Anterior cingulate cortex (tissue), 58 donors: ENCODE measurements at places on chromosomes 16 and 17.

- DNase-seq: peak; percentile 60
These were observed 11.4 kb upstream of the TCAP start for GRCh38 chr17:39653662-39654331.

DNA sequence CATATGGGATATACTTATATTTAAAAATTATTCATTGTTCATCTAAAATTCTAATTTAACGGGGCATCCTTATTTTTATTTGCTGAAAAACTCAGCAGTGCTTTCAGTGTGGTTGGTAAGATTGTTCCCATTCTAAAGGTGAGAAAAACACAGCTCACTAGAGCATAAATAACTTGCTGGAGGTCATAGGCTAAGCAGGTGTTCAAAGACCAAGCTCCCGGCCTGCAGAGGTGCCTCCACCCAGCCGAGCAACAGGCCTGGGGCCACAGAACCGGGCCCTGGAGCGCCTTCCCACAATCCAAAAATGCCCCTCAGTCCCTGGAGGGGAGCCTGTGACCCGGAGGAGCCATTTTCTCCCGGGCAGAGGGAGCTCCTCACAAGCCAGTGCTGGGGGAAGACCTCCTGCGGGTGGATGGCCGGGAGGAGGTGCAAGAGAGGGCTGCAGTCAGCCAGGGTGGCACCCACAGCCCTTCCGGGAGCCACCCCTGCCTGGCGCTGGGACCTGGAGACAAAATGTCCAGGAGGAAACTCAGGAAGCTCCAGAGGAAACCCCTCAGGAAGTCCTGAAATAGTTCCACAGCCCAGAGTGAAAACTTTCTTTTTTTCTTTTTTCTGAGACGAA, 14.7 kb downstream of the ABR start:
- no peak for DNase-seq

DNA sequence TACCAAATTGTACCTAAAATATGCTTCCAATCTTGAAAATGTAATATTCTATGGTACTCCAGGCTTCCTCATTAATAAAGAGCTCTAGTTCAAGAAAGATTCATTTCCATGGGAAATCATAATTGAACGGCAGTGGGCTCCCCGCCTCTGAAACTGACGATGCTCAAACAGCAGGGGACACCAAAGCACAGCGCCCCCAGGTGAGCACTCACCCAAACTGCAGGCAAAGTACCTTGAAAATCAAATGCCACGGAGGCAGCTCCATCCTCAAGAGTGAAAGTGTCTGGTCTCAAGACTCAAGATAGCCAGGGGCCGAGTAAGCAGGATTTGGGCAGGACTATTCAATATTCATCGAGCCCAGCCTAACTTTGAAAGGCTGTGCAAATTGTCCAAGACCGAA, 217.4 kb upstream of the TNRC6C start:
- DNase-seq: no peak

- DNase-seq: no peak
These were observed 7.8 kb downstream of the GALK1 start for GRCh38 chr17:75757086-75757681.

- no peak for DNase-seq
These were observed 99.0 kb downstream of the CMIP start for GRCh38 chr16:81543571-81543970.

- no peak for DNase-seq
These were observed 6.7 kb upstream of the SLC25A39 start for GRCh38 chr17:44331249-44331760.

DNA sequence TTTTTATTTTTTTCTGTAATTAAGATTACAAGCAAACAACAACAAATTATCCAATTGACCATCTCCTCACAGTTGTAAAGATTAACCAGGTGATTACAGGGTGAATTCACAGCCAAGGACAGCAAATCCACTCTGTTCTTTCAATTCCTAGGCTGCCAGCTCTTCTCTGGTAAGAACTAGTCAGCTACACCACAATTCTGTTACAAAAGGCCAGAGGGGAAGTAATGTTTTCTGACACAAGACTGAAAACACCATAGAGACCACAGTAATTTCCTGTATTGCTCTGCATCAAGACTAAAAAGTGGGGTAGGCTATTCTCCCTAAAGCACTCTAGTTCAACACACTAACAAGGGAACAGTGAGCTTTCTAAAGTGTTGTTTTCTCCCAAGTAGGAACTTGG, 10.6 kb downstream of the CA10 start:
- no peak for DNase-seq

DNA sequence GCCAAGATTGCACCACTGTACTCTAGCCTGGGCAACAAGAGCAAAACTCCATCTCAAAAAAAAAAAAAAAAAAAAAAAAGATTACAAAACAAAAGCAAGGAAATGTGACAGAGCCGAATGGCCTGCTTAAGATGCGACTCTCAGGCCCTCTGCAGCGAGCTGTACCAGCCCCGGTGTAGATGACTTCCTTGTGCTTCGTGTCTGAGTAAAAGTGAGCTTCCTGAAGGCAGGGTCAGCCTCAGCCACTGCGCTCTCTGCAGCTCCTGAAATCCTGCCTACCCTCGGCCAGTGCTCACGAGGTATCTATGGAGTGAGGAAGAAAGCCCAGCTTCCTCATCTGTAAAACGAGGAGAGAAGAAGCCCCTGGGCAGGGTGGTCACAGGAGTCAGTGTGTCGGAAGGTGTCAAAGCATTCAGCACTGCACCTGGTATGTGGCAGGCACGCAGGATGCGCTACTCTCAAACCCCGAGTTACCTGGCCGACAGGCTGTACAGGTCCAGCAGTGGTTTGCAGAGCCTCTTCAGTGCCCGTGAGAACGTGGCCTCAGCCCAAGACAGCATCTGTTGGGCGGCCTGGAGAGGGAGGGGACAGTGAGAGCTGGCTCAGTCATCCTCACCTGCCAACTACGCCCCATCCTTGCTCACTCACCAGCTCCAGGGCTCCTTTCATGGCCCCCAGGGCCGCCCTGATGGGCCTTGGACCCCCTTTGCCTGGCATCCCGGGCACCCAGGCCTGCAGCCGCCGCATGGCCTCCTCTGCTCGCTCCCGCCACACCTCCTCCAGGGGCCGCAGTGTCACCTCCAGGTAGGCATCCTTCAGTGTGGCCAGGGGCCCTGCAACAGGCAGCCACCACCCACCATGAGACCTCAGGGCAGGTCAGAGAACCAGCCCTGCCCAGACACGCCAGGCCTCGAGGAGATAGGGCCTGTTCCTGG, 44.6 kb downstream of the RMI2 start:
- no peak for DNase-seq

DNA sequence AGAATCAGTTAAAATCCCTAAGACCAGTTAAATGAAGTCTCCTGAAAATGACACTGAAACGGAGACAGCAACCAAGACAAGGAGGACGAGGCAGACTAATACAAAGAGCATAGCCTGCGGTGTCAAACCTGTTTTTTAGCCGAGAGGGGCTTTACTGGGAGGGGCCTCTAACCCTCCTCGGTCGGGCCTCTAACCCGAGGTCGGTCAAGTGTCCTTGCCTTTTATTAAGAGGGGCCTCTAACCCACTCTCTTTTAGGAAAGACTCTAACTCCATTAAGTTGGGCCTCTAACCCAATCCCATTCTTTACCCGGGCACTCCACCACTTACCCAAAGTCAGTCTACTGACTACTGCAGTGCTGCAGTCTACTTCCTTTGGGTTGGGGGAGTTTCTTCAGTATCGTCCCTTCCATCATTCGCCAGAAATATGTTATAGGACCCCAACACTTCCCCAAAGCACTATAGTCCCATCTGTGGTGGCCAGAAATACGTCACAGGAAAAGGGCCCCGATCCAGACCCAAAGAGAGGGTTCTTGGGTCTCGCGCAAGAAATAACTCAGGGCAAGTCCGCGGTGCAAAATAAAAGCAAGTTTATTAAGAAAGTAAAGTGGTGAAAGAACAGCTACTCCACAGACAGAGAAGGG, 39.2 kb upstream of the ARL4D start:
- no peak for DNase-seq

DNA sequence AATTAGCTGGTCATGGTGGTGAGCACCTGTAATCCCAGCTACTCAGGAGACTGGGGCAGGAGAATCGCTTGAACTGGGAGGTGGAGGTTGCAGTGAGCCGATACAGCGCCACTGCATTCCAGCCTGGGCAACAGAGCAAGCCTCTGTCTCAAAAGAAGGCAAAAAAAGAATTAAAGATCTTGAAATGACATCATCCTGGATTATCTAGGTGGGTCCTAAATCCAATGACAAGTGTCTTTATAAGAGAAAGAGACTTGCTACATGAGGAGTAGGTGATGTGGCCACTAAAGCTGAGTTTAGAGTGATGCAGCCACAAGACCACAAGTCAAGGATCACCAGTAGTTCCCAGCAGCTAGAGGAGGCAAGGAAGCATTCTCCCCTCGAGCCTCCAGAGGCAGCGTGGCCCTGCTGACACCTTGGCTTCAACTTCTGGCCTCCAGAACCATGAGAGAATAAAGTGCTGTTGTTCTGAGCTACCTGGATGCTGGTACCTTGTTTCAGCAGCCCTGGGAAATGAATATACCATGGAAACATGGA, 15.8 kb downstream of the CIITA start:
- DNase-seq: no peak

DNA sequence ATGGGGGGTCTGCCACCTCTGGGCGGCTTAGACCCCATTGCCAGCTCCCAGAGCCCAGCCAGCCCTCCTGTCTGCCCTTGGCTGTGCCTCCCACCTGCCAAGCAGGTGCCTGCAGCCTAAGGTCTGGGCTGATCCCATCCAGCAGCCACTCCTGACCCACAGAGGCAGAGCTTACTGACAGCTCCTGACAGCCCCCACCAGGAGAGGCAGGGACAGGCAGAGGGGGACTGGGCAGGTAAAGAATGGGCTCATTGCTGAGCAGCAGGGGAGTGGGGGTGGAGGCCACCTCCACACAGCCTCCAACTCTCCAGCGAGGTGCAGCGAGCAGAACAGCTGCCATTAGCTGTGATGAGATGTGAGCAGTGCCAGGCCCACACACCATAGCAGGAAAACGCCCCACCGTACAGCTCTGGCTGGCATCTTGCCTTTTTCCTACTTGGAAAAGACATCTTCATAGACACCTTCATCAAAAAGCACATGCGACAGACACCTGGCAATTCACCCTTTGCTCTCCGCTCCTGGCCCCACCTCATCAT, 164.4 kb downstream of the C16orf78 start:
- no peak for DNase-seq

DNA sequence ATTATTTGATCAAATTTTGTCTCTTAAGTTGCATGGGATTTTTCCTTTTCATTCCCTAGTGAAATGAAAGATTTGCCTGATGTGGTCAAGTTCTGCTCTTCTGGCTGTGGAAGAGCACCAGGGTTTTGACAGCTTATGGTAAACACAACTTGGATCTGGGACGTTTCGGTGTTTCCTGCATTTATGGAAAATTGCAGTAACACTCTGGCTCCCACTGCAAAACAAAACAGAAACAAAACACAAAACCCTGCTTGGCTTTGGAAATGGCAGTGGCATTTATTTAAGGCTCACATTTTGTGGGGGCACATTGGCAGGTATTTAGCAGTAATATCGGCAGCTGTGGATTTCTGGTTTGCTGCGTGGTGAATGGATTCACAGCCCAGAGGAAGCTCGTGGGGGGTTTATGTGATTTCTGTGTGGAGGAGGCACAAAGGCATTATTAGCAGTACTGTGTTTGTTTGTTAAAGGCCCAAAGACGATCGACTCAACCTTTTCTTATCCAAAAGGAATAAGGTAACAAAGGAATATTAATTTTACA, 377.8 kb downstream of the SNX29 start:
- no peak for DNase-seq

- DNase-seq: peak; percentile 69
These were observed 727 bp downstream of the CORO7 start for GRCh38 chr16:4415538-4416199.

- no peak for DNase-seq
These were observed 30.9 kb upstream of the PHB1 start for GRCh38 chr17:49445591-49445990.

DNA sequence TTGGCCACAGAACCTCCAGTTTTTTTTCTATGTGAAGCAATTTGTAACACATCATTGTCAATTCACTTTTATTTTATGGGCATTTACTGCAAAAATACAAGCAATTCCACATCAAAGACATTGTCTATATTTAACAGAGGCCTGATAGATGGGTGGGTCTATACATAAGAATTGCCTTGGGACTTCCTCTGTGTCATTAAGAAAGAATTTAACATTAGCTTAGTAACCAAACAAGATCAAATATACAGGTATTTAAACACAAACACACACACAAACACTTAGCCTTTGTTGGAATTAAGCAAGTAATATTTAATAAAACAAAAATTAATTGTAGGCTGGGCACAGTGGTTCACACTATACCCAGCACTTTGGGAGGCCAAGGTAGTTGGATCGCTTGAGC, 4.3 kb upstream of the PITPNC1 start:
- no peak for DNase-seq

DNA sequence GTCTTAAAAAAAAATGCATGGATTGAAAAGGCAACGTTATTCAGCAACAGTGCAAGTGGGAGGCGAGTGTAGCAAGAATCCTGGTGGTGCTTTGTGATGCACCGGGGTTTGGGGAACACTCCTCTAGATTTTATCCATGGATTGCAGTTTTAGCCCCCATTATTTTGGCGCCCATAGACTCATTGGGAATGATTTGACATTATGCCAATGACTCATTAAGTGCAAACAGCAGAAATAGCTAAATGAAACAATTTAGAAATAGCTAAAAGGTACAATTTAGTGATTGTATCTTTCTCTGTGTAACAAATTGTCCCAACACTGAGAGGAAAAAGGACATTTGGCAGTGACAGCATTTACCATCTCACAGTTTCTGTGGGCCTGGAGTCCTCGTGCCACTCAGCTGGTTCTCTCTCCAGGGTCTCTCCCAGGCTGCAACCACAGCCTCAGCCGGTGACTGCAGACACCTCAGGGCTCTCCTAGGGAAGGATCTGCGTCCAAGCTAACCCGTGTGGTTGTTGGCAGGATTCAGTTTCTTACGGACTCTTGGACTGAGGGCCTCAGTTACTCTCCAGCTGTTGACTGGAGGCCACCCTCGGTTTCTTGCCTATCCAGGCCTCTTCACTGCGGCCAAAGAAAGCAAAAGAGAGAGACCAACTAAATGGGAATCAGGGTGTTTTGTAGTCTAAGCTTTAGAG, 398.7 kb downstream of the SNX29 start:
- DNase-seq: no peak

- no peak for DNase-seq
These were observed 457.7 kb upstream of the MAF start for GRCh38 chr16:80058214-80058613.

DNA sequence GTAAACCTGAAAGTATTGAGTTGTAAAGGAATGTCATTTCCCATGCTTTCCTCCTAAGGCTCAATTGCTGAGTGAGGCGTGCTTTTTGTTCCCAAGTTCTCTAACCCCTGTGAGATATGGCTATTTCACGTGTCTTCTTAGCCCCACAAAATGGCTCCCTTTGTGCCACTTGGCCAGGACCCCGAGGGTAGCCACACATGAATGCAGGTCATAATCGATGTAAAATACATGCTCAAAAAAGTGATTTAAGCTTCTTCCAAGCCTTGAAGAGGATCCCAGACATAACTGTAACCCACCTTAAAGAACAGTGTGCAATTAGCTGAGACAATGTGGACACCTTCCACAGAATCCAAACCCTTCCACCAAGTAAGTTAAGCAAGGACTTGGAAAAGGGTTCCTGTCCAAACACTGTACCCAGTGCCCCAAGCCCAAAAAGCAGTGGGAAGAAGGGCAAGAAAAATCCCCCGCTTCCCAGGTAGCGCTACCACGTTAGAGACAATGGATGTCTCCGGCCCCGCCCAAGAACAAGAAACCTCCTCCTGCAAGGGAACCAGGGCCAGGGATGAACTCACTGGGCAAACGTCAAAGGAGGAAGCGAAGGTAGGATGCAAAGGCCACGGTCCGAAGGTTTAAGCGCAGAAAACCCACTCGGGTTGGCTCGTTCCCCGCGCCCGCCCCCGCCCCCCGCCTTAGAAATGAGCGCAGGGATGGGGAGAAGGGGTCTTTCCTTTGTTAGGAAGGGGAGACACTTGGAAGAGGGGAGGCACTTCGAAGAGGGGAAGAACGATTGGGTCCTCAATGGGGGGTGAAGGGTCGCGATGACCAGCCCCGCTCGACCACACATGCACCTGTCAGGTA, 1.2 kb downstream of the JPT1 start:
- DNase-seq: no peak
